ENCODE measurements at places on chromosomes 6 and 20.

DNA sequence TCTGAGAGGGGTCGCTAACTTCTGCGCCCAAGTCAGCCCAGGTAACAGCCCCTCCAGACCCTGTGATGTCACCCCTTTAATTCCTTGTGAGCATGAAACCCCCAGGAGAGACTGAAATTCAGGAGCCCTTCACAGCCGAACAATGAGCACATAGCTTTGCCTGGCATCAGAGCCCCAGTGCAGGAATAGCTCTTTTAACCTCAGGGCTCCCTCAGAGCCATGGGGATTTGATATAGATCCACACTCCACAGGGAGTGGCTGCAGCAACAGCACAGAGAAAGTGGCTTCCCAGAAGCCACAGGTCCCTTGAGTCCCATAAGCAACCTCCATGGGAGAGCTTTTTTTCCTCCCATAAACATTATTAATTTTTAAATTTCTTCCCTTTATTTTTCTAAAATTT is 150.0 kb upstream of the MARCKS start:
- no peak for DNase-seq

GRCh38 chr20:47334022-47334551 is 22.4 kb downstream of the ZMYND8 start:
- DNase-seq, result no peak

- no peak for DNase-seq
Measured at GRCh38 chr20:37265152-37265551, 3.5 kb upstream of the GHRH start.

DNA sequence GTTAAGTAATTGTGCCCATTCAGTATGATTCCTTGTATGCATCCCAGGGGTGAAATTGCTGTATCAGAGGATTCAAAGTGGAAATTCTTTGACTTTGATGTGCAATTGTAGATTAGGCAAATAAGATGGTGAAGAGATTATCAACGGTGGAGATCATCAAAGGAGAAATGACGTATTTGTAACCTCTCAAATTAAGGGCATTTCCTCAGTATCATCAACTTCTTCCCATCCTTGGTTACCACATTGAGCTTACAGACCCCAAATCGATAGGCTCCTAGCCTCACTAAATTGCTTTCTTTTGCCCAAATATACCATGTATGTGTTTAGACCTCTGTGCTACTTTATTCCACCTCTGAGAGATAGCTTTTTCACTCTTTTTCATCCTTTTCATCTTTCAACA is 213.1 kb upstream of the ZFP64 start:
- DNase-seq, result no peak

- DNase-seq, result no peak
Measured at GRCh38 chr6:24444588-24444987, 41.9 kb downstream of the MRS2 start.

- DNase-seq, result no peak
Measured at GRCh38 chr20:54875307-54875706, 399.9 kb downstream of the DOK5 start.

DNA sequence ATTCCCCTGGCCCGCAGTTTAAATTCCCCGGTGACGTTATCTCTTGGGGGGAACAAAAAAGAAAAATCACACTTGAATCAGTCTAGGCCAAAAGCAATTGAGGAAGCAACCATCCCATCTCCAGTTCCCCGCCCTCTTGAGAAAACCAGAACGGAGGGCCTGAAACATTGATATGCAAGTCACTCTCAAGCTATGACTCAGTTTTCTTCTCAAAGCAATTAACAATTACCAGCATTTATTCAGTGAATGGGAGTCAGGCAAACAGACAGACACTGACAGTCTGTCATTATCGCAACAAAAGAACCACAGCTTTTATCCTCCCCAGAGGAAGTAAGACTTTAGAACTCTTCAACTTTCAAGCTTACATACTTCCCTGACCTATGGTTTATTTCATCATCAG is 100.9 kb downstream of the OPRM1 start:
- DNase-seq, result no peak

GRCh38 chr6:45420083-45420908 is 42.6 kb upstream of the SUPT3H start:
- DNase-seq, result peak; percentile 32

GRCh38 chr6:30686908-30687658 is 638 bp upstream of the PPP1R18 start:
- DNase-seq, result peak; percentile 78

- DNase-seq, result no peak
Measured at GRCh38 chr20:35146299-35146919, 727 bp downstream of the EDEM2 start.

Data from stimulated activated CD4-positive, alpha-beta T cell treated with anti-CD3 and anti-CD28 coated beads, Interleukin-2, amount 100 ng/mL, for 48 hours (primary cell).